ENCODE measurements at places on chromosomes 7 and 10.

DNA sequence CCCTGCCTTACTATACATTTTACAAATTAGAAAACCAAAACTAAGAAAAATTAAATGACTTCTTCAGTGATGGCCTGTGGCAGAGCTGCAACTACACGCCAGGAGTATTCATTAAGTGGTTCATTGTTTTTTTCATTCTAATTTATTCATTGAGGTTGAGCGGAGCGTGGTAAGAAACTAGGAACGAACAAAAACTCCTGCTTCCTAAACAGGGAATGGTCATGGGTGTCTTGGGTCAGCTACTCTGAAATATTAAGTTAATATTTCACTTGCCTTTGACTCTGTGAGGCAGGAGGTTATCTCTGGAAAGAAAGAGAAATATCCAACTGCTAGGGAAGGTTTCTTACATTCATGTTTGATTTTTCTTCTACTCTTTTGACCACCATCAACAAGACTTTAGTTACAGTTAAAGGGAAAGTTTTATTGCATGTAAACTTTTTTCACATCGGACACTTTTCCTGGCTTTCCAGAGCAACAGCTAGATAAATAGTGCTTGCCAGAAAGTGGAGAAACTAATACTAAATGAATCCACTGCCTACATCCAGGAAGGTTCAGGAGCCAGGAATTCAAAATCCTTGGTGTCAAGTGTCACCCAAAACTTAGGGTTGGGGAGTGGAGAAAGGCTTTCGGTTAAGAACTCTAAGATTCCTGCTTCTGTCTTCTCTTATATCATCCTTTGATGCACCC is 896 bp upstream of the GNG11 start:
- no peak for DNase-seq

GRCh38 chr7:80724249-80724871 is 85.9 kb downstream of the CD36 start:
- DNase-seq = no peak

DNA sequence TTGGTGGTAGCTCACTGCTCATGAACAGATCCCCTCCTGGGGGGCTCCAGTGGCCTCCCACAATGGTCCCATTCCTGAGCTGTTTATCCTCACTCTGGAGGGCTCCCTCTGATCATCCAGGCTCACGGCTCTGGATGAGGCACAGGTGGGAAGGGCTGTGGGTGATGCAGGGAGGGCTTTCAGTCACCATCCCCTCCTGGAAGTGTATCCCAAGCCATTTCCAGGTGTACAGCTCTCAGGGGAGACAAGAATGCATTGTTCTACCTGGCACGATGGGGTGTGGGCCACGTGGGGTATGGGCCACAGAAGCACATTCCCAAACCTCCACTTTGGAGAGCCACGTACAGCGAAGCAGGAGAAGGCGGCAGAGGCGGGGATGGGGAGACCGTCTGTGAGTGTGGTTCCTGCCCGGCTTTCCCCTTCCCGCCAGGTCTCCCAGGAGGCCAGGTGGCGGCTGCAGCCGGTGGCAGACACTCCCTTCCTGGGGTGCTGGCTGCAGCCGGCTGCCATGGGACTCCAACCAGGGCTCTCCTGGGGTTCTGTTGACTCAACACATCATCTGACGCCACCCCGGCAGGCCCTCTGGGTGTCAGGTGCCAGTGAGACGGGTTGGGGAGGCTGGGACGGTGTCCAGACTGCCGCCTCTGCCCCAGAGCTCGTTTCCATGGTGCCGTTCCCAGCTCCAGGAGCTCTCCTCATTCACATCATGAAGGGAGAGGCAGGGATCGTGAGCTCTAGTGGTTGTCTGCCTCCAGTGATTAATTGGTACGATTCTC is 169.7 kb upstream of the RHEB start:
- no peak for DNase-seq

GRCh38 chr7:101108330-101108857 is 18.5 kb upstream of the SERPINE1 start:
- no peak for DNase-seq

- no peak for DNase-seq
Measured at GRCh38 chr7:80542398-80542797, 30.5 kb upstream of the GNAT3 start.

DNA sequence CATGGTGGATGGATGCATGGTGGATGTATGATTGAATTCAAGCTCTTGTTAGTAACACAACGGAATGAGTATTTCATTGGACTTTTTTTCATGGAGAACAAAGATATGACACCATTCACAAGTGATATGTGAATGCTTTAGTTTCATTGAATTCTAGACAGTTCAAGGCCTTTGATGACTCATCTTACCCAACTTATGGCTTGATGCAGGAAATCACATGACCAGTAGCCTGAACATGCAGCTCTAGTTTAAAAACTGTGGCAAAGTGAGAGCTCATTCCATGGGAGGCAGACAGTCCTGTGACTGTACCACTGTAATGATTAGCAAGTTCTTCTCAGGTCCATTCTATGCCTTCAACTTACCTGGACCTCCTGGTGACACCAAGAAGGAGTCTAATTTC is 1239.3 kb downstream of the TYW1 start:
- DNase-seq = no peak

DNA sequence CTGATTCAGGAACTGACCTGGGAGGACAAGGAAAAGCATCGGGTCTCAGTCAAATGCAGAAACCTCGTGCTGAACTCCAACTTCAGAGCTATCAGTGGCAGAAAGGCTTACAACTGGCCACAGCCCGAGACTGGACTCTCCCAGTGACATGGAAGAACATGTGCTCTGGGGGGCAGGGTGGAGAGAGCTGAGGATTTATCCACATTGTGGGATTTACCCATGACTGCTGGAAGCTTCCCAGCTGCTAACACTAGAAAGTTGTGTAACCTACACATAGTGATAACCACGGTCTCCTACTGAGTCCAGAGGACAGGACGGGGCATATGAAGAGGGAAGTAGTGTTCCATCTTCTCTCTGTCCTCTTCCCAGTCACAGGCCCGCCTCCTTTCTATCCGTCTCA is 103.4 kb downstream of the ITIH5 start:
- DNase-seq = no peak

DNA sequence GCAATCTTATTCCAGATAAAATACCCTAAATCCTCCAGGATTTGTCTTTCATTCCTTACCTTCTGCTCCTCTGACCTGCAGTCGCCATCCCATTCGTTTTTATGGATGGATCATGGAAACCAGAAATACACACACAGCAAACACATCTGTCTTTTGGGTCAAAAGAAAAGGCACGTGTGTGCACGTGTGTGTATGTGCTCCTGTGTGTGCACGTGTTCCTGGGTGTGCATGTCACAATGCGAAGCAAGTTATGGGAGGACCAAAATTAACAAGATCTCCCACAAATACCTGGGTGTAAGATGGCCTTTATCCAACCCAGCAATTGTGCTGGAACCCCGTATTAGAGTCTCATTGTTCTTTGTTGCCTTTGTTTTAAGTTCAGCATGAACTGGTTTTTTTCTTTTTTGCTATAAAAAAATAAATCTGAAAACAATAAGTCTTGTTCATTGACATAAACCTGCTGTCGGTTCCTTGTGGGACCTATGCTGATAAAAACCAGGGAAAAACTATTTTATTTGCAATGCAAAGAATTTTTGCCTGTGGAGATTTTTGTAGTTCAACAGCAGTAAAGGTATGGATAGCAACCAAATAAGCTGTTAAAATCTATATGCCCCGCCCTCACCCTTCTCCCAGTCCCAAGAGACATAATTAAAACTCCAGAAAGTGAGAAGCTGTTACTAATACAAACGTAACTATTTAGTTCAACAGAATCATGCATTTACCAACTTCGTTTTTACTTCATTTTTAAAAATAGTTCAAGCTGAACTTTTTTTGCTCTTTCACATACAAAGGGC is 229.6 kb downstream of the CREB5 start:
- no peak for DNase-seq

DNA sequence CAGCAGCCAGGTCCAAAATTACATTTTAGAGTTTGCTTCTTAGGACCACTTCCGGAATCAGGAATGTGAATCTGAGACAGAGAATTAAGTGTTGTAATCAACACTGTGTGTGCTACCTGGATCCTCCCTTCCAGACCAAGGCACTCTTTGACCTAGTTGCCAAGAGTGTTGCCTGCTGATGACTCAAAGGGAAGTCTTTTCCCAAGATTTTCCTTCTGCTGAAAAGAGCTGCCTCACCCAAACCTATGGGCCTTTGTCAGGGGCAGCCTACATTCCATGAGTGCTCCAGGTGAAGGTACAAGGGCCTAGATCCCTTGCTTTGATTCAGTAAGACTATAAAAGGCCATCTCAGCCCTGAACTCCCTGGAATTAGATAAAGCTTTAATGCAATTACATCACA is 712.5 kb upstream of the ANKRD30A start:
- no peak for DNase-seq
